ENCODE measurements at places on chromosomes 11 and 22. TPM values are rescaled to one million over a fixed set of nuclear protein-coding genes. Genes with fewer than 3 reads are reported as not detected.

GRCh38 chr11:1458340-1459218, 28.0 kb downstream of the MOB2 start:
- no peak for DNase-seq

- no peak for DNase-seq
These were observed 166.3 kb upstream of the ZC3H12C start for GRCh38 chr11:109926941-109927340.

DNA sequence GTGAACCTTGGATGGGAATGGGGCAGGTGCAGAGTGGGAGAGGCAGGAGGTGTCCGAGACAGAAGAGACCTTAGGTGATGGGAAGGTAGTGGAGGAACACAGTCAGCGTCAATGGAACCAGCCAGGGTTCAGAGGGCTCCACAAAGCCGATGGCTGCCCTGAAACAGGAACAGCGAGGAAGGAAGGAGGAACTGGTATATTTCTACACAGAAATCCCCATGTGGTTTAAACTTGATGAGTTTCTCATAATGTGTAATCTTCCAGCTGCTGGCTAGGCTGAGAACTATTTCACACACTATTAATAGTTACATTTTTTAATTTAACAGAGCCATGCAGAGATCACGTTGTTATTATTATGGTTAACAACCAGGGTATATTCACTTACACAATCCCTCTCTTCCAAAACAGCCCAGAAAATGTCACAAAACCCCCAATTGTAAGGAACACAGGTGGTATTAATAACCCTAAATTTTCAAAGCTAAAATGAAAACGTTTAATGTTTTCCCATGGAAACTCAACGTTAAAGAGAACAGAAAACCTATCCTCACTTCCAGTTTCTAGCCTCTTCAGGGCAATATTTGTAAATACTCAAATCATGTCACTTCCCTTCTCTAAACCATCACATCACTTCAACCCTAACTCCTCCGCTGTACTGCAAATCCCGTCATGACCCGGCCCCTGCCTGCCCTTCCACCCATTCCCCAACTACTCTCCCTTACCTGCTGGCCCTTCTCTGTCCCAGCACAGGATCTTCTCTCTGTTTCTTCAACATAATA, 74.5 kb upstream of the ARFGAP3 start:
- DNase-seq = no peak

GRCh38 chr11:44840085-44840478, 110.6 kb downstream of the TP53I11 start:
- DNase-seq = no peak

- no peak for DNase-seq
These were observed 4.1 kb downstream of the NHERF4 start for GRCh38 chr11:119189393-119189792.

Gene GPHA2
- total RNA-seq = not detected

DNA sequence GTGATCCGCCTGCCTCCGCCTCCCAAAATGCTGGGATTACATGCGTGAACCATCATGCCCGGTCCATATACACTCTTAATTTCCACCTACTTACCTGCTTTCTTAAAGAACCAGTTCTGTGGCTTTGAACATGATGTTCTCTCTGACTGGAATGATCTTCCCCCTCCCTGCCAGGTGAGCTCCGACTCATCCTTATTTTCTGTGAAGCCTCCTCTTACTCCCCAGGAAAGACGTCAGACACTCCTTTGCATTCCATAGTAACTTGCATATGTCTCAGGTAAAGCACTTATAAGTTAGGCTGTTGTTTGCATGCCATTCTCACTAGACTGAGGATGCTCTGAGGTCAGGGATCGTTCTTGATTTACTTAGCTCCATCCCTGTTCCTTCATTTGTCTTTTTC, 91.8 kb upstream of the RAB1B start:
- DNase-seq = no peak

- DNase-seq = no peak
These were observed 24.6 kb upstream of the IGLL5 start for GRCh38 chr22:22863001-22863400.

Data from glomerular endothelial cell (primary cell).